ENCODE measurements at places on chromosomes 11 and 22. TPM values are rescaled to one million over a fixed set of nuclear protein-coding genes. Genes with fewer than 3 reads are reported as not detected.

GRCh38 chr11:69531071-69531716 lies 49.7 kb downstream of the LINC01488 start:
- no peaks in the 10 kb centered on the region for H3K36me3 ChIP-seq
- H3K27ac ChIP-seq, result no peak overlapping the region
- H3K4me1 ChIP-seq, result no peaks in the 10 kb centered on the region
- no peak overlapping the region for H3K4me3 ChIP-seq
- H3K27me3 ChIP-seq, result no peaks in the 10 kb centered on the region

DNA sequence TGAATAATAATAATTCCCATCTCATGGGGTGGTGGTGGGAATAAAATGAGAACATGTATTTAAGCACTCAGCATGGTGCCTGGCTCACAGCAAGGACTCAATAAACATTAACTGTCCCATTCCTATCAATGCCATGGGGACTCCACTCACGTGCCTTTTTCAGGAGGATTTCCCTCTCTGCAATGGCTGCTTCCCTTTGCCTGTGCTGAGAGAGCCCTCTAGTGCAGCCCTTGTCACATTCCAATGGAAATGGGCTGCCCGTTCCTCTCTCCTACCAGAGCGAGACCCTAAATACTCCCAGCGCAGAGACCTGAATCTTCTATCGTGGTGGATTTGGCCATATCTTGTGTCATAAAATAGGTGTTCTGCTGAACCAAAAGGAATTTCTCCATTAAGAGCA lies 621.5 kb upstream of the B3GAT1 start:
- H3K36me3 ChIP-seq, result no peaks in the 10 kb centered on the region
- no peaks in the 10 kb centered on the region for H3K27me3 ChIP-seq
- no peak overlapping the region for H3K27ac ChIP-seq
- peak; percentile 66 for DNase-seq
- no peaks in the 10 kb centered on the region for H3K4me1 ChIP-seq

DNA sequence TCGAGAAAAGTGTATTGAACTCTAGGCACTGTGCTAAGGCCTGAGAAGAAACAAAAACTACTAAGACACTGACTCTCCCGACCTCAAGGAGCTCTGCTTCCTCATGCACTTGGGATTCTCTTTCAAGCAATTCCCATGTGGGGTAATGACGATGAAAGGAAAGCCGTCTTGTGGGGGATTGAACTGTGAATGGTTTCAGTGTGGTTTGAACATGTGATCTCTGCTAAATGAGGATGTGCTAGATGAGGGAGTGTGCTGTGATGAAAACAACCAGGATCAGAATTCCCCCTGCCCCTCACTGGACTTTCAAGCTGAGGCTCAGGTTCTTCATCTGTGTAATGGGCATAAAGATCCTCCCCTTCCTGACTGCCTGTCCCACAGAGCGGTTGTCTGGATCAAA lies 74.9 kb downstream of the DEPDC5 start:
- no peaks in the 10 kb centered on the region for H3K4me1 ChIP-seq
- H3K36me3 ChIP-seq, result peaks cover 77% of the 10 kb centered on the region
- no peak overlapping the region for H3K27ac ChIP-seq
- no peaks in the 10 kb centered on the region for H3K27me3 ChIP-seq

DNA sequence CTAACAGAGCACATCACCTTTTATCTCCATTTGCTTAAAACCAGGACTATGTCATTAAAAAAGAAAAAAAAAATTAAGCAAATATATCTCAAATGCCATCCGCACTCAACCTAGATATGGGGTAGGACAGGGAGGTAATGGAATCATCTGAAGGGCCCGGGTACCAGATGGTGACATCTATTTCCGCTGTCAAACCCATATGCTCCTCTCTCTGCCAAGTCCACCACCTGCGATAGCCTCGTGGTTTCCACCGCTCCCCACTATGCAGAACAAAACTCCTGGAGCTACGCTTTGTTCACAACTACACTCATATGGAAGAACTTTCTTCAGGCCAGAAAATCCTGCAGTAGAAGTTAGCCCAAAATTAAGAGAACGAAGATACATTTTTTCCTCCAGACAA lies 31.4 kb downstream of the FEZ1 start:
- H3K27me3 ChIP-seq, result no peaks in the 10 kb centered on the region
- no peak overlapping the region for H3K4me3 ChIP-seq
- H3K4me1 ChIP-seq, result no peaks in the 10 kb centered on the region
- DNase-seq, result no peak
- no peak overlapping the region for H3K27ac ChIP-seq
- no peaks in the 10 kb centered on the region for H3K36me3 ChIP-seq

DNA sequence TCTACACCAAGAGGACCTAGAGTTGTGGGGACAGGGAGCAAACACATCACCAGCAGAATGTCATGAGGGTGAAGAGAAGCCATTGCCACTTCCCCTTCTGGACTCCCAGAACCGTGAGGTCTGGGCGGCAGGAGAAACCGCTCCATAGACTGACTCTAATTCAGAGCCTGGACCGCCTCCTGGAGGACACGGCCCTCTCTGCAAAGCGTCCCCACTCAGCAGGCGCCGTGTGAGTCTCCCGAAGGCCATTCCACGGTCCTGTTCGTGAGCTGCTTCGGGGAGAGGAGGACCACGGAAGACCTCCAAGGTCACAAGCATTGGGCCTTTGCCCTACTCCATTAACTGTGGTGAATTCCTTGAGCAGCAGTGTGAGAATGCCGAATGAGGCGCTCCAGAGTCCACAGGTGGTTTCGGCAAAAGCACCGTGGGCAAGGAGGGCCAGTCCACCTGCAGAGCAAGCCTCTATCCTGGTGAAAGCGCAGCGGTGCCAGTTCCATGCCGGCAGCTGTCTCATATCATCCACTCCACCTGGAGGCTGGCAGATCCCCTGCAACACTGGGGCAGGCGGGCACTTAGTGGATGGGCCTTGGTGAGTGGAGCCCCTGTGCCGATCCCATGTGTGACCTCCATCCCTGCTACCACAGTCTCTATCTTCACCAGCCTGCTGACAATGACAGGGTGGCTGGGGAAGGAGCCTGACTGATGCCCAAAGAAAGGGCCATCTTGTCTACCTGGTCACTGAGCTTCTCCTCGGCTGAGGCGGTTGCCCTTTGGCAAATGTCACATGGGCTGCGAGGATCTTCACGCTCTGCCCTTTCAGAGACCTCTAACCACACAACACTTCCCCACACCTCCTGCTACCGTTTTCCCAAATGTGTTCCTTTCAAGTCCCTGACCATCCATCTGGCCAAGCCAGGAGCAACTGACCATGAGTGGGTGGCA lies 7.5 kb downstream of the C11orf21 start:
- no peak overlapping the region for H3K4me3 ChIP-seq
- no peak overlapping the region for H3K27ac ChIP-seq
- no peaks in the 10 kb centered on the region for H3K4me1 ChIP-seq
- no peaks in the 10 kb centered on the region for H3K36me3 ChIP-seq
- DNase-seq, result no peak

The KCNJ1 gene
- total RNA-seq, result not detected

The KRTAP5-3 gene
- total RNA-seq, result not detected

The ANO9 gene
- total RNA-seq, result 0.11 TPM

The VPREB1 gene
- not detected for total RNA-seq

The FAM227A gene
- total RNA-seq, result 0.97 TPM

The EMID1 gene
- total RNA-seq, result 0.83 TPM

The TRIM51 gene
- total RNA-seq, result not detected

The POU2AF2 gene
- total RNA-seq, result not detected

Data from esophagus muscularis mucosa (tissue), 4 donors.